ENCODE measurements at places on chromosomes 2 and 18. TPM values are rescaled to one million over a fixed set of nuclear protein-coding genes. Genes with fewer than 3 reads are reported as not detected.

Gene MC4R
- polyA plus RNA-seq = not detected

Gene DLGAP1
- polyA plus RNA-seq = 1.1 TPM

Gene CXCR1
- 0.63 TPM for polyA plus RNA-seq

Gene CCDC150
- polyA plus RNA-seq = 0.75 TPM

Gene ASTL
- not detected for polyA plus RNA-seq

Gene COL3A1
- polyA plus RNA-seq = 155 TPM

Gene NRP2
- 13.6 TPM for polyA plus RNA-seq

Gene POTEC
- polyA plus RNA-seq = not detected

Gene IL1RL2
- polyA plus RNA-seq = not detected

Gene CELF4
- polyA plus RNA-seq = 0.51 TPM

Gene DNAH7
- 1.1 TPM for polyA plus RNA-seq

Gene MYL1
- not detected for polyA plus RNA-seq

DNA sequence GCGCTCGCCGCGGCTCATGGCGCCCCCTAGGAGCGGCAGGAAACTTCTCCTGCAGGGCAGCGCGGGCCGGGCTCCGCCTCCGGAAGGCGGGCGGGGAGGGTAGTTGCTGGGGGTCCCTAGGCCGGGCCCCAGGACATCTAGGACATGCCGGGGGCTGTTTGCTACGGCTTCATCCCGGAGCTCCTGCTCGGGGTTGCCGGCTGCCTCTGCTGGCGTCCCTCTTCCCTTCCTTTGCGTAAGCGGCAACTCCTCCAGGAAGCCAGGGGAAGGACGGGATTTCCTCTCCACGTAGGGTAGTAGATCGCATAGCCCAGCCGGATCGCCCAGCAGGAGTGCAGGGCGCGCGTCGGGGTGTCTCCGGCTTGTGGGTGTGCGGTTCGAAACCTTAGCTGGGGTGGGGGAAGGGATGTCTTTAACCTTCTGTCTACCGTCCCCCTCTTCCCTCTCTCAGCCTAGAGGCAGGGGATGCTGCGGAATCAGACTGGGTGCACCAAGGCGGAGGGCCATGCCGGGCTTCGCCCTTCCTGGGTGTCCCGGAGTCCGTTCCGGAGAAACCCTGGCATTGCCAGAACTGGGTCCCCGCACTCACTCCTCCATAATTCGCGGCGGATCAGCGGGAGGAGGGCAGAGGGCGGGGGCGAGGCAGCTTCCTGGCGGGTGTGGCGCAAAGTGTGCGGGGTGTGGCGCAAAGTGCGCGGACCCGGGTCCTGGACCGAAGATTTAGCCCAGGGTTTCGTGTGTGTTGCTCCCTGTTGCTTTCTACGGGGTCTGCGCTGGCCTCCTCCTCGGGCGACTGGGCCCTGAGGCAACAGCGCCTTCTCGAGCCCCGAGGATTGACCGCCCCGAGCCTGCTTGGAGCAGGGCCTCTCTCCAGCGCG, 12.2 kb upstream of the SKOR2 start:
- DNase-seq = no peak

DNA sequence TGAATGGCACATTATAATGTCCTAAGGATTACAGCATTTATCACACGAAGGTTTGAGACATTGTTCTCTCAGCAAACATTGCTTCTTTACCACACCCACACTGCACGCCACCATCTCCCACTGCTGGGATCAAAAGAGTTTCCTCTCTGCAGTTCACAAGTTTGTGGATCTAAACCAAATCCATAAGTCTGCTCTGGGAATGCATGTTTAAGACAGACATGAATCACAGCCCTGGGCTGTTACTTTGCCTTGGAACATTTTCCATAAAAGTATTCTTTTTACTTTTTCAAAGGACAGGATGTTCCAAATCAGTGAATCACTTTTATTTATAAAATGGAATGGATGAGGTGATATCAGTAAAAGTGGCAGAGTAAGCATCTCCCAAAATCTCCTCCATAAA, 36.1 kb downstream of the STPG4 start:
- no peak for DNase-seq

DNA sequence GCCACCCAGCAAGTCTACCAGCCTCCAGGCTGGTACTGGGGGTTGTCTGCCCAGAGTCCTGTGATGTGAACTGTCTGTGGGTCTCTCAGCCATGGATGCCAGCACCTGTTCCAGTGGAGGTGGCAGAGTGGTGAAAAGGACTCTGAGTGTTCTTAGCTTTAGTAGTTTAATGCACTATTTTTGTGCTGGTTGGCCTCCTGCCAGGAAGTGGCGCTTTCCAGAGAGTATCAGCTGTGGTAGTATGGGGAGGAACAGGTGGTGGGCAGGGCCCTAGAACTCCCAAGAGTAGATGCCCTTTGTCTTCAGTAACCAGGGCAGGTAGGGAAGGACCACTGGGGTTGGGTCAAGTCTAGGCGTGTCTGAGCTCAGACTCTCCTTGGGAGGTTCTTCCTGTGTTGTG, 356.7 kb downstream of the STK39 start:
- no peak for DNase-seq

DNA sequence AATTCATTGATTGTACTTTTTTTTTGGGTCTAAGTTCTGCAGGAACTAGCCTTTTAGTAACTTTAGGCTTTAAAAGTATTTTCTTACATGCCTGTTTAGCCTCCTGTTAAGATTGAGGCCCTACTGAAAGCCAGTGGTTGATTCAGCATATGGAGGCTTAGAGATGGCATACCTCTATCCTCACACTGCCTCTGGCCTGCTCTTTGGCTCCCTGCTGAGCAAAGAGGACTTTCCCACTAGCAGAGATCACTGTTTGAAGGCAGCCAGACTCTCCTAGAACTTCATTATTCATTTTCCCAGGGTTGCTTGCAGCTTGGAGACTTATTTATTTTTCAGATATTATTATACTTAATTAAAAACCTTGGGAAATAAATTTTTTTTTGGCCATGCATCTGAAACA, 405.6 kb upstream of the MEX3C start:
- DNase-seq = no peak

GRCh38 chr2:6828299-6828584, 37.5 kb downstream of the CMPK2 start:
- no peak for DNase-seq

DNA sequence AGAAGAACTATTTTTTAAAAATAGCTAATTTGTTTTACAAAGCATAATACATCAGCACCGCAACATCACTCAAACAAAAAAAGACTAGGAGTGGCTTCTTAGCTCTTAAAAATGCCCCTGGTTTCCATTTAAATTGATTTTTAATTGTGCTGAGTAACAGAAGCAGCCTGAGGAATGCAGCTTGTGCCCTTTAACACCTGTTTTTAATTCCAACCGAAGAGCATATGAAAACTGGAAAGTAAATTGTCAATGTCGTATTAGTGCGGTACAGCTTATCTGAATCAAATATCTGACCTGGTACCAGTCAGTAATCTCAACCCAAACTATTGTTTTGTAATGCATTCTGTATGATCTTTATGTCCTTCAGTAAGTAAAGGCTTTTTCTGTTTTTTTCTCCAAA, 13.2 kb upstream of the CD302 start:
- DNase-seq = no peak

DNA sequence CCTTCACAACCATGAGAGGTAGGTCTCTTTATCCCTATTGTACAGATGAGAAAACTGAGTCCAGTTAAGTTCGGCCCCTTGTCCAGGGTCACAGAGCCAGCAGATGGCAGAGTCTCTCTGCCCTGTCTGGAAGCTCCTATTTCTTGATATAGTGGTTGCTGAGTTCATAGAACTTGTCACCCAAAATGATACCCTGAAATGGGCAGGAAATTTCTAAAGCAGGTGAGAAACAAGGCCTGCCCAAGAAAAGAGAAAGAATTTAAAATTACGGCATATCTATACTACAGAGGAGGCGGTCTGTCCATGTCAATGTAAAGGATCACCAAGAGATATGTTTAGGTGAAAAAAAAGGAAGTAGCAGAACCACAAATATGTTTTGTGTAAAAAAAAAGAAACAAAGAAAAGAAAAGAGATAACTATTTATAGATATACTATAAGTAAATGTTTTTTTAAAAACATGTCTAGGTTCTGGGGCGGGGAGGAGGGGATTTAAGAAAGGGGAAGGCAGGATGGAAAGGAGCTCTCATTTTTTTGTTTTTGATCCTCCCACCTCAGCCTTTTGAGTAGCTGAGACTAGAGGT, 39.8 kb downstream of the MYO7B start:
- no peak for DNase-seq

GRCh38 chr2:239549711-239550255, 149.0 kb upstream of the HDAC4 start:
- DNase-seq = no peak

- no peak for DNase-seq
Observed at GRCh38 chr18:74413836-74414235, 43.3 kb downstream of the DIPK1C start.

DNA sequence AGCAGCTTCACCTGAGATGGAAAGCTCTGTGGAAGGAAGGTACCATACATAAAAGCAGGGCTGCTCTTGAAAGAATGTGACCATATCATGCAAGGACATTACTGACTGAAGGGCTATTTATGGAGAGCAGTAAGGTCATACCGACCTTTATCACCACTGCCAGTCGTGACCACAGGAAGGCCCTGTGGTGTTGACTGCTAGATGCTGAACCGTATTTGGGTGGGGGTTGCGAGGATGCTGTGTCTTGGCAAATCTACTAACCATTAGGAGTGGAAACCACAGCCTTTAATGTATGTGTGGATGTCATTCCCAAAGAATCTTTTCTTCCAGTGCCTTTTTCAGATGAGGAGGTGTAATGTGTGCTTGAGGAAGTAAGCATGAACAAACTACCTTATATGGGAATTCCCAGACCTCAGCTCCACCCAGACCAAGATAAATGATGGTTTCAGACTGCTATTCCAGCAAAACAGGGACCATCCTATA, 60.8 kb downstream of the LIMS1 start:
- no peak for DNase-seq

DNA sequence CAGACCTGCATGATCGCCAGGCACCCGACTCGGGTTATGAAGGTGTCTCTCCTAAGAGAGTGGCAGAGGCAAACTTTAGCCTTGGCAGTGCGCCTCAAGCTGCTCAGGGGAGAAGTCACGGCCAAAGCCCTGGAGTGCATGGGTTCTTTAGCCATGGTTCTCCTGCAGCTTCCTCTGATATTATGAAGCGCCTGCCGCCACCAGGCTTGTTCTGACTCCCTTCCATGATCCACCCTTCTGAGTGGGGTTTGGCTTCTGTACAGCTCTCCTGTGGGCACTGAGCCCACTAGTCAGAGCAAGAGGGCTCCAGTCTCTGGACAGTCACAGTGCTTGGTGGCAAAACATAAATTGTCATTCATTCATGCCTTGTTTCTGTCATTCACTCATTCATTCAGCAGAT, 25.9 kb upstream of the TMBIM1 start:
- no peak for DNase-seq

DNA sequence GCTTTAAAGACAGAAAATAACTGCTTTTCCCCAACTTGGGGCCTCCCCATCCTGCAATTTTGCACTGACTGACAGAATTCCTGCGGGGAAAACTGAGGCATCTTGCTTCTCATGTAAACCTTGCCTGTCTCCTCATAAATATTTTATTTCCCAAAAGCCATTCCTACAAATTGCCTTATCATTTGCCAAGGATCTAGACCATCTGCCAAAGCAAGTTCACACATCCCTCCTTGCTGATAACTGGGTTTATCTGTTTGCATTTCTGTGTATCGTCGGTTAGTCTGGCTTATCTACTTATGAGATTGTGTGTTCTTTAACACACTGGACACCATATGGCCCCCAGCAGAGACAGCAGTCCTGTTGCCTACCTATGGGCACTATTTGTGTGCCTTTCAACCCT, 3.0 kb upstream of the CNGA3 start:
- DNase-seq = no peak

- DNase-seq = no peak
Observed at GRCh38 chr18:59801576-59801975, 98.2 kb upstream of the PMAIP1 start.

DNA sequence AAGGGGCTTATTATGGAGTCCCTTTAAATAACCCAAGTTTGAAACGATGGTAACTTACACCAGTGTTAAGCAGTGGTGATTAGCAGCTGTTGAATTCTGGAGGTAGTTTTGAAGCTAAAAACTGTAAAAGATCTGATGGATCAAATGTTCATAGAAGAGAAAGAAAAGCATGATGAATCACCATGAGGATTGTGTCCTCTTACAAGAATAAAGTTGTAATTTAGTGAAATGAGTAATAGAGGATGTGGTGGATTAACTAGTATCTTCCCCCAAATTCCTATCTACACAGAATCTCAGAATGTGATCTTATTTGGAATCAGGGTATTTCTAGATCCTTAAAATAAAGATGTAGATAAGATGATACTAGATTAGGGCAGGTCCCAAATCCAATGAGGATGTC, 1138.2 kb upstream of the TMEFF2 start:
- DNase-seq = no peak

DNA sequence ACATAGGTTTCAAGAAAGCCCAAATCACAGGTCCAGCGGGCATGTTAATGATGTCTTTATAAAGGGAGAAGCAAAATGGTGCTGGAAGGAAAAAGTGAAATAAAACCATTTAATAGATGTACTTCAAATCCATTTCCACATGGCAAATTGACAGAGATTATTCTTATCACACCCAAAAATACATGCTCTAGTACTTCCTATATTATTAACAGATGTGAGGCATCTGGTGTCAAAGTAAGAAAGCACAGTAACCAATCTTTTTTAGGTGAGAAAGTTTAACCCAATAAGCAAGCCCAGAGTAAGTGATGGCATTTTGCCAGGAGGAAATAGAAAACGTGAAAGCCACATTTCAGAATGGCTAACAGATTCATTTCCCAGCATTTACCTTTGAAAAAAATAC, 128.0 kb downstream of the ABCA12 start:
- DNase-seq = no peak

- no peak for DNase-seq
Observed at GRCh38 chr18:6022074-6022444, 126.7 kb upstream of the TMEM200C start.

DNA sequence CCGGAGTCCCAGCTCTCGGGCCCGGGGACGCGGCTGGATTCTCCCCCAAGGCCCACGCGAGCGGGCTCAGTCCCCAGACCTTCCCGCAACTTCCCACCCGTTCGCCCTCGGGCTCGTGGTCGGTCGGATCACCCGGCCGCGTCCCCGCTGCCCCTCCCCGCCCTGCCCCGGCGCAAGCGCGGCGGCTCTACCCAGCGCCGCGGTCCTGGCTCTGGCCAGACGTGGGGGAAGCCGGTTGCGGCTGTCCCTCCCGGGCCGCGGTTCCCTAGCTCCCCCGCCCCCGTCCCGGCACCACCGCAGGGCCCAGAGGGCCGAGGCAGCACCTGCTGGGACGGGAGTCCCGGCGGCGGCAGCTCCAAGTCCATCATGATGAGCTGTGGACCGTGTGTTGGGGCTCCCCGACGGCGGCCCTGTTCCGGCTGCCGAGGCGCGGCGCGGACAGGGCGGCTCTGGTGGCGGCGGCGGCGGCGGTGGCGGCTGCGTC, 276 bp downstream of the NFE2L2 start:
- no peak for DNase-seq

DNA sequence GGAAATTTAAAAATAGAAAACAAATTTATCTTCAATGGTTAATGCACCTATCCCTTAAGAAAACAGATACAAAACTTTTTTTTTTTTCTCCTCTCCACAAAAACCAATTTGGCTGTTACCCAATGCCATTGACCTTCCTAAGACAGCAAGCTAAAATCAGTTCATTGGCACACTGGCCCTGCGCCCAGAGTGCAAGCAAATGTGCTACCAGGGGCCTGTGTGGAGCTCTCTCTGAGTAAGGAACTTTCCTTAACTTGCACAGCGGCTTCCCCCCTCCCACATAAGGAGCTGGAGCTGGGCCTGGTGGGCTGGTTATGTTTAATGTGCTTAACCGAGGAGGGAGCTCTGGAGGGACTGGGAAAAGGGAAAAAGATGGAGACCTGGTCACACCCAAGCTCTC, 17.6 kb upstream of the POU3F3 start:
- no peak for DNase-seq

Data from aorta (tissue), 5 donors.